ENCODE measurements at places on chromosomes 2 and 18. TPM values are rescaled to one million over a fixed set of nuclear protein-coding genes. Genes with fewer than 3 reads are reported as not detected.

Gene SLC1A4
- total RNA-seq, result 14.4 TPM

Gene BMP10
- total RNA-seq, result not detected

Gene HAAO
- total RNA-seq, result 0.86 TPM

Gene SOCS6
- 3.7 TPM for total RNA-seq

Gene CNGA3
- total RNA-seq, result not detected

Gene NAT8
- not detected for total RNA-seq

All from activated T-helper 1 cell treated with anti-CD3 and anti-CD28 coated beads, Interleukin-12 subunit alpha, Interleukin-12 subunit beta, Interleukin-2, Interleukin-4 antibody, amounts not matched to agents 30 ng/mL and 10 ng/mL and 1 ng/mL, durations not matched to agents 14 hours and 24 hours and 36 hours (primary cell).